CD14-positive monocyte (primary cell): ENCODE measurements at places on chromosomes 6 and 20.

DNA sequence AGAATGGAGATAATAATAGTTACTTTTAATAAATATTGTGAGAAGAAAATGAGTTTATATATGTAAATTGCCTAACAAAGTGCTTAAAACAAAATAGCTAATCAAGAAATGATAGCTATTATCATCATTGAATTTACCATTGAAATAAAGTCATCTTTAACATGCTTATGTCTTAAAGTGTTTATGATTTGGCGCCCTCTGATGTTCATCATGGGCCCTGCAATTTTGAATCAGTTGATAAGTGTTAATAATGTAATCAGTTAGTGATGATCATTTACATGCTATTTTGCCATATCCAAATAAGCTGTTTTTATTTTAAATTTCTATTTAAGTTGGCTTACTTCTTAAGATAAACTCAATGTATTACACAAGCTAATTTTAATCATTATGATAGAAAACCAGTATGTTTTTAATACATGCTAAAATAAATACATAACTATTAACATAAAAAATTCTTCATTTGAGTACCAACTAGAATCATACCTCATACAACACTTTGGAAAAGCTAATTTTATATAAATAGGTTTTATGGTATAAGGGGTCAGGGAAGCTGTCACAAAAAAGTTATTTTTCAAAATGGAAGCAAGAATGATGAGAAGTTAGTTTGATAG, 39.2 kb upstream of the TPD52L1 start:
- DNase-seq = peak; percentile 53

- no peak for DNase-seq
Observed at GRCh38 chr6:168967281-168967925, 286.2 kb downstream of the THBS2 start.

DNA sequence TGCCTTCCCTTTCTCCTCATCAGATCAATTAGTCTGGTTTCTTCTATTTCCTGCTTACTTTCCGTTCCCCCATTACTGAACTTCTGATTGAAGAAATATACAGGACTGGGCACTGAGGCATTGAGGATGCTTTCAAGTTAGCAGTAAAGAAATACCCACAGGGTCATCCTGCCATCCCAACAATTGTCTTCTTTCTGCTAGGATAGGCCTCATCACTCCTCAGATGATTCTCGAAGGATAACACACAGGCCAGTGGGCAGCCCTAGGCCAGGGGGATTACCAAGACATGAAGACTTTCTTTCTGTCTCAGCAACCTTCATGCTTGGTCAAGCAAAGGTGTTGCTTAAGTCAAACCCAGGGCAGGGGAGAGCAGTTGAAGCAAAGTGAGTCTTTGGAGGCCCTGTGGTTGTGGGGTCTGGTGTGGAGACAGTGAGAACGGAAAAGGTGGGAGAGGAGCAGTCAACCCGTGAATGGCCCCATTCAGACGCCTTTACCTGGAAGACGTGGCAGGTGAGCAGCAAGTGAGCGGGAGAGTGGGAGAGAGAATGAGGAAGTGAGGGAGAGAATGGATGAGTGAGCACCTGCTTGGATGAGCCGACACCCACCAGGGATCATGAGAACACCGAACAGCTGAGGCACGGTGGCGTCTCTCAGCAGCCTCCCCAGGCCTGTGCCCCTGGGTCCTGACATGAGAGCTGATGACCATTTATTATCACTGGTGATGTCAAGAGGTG, 462.9 kb downstream of the PREX1 start:
- no peak for DNase-seq

- DNase-seq = no peak
Observed at GRCh38 chr6:84514089-84514971, 250.1 kb downstream of the TBX18 start.

DNA sequence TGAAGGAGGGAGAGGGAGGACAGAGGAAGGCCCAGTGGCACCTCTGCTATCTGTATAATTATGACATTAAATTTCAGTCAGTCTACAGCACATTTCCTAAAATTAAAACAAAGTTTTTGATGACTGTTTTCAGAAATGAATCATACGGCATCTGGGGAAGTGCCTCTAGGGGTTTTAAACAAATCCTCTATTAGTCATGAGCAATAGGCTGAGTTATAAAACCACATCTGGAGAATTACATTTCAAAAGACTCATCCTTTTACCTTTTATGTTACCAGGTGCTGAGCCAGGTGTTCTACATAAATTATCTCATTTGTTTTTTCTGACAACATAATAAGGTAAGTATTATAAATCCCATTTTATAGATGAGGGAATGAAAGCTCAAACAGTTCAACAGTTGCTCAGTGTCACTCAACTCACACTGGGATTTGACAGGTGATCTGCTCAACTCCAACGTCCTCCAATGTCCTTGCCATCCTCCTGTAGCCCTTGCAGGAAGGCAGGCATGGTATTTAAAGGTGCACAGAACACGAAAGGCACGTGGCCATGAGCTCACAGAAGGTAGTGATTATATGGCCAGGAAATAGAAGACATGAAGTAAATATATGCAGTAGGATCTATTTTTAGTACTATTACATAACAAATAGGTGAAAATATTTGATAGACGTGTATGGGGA, 184.2 kb upstream of the MAN1A1 start:
- DNase-seq = peak; percentile 39

GRCh38 chr6:30828027-30828962, 56.0 kb upstream of the DDR1 start:
- DNase-seq = peak; percentile 77

DNA sequence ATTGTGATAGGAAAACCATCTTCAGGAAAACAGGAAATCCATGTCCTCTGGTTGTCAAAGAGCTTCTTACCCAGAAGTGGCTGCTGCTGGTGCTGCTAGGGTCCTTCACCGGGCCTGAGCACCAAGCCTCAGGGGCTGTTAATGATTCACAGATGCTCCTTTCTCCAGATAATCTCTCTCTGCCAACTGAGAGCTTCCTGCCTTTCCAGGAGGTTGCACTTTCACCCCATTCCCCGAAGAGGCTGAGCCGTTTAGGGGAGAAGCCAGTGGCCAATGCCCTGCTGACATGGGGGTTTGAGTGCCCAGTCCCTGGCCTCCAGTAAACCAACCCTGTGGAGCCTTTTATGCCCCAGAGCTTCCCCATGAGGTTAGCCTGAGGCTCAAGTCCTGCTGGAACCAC, 122.4 kb downstream of the CBLN4 start:
- no peak for DNase-seq

- no peak for DNase-seq
Observed at GRCh38 chr20:48467622-48468021, 360.2 kb downstream of the PREX1 start.

GRCh38 chr20:36175016-36175415, 20.5 kb downstream of the EPB41L1 start:
- DNase-seq = no peak

- no peak for DNase-seq
Observed at GRCh38 chr6:167984876-167985604, 12.4 kb upstream of the KIF25 start.

GRCh38 chr6:126620719-126621118, 280.8 kb downstream of the CENPW start:
- DNase-seq = no peak

DNA sequence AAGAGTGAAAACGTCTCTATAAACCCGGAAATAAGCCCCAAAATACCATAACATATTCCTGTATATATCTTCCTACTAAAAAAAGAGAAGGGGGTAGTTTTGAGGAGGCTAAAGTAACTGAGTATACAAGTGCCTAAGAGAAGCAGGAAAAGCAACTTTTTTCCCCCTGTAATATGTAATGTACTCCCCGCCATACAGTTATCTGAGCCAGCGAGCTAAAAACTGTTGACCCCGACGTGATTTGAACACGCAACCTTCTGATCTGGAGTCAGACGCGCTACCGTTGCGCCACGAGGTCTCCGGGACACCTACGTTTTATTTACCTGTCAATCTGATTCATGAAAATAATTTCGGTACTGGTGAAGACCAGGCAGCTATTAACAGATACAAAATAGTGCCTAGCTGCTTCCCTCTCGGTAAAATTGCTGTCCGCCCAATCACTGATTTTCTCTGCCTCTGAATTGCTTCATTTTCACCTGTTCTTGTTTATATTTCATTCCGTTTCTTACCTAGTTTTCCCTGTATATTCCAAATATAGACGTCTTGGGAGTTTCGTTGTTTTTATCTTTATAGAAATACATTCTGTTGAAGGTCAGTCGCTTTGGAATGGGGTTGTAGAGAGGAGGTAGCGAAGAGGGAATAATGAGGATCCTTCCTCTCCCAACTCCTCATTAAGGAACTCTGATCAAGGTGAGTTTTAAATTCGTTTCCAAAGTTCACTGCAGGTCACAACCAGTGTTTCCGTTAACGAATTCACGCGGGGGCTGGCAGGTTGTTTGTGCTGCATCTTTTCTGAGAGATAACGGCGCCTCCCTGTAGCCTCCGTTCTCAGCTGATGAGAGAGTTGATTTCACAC, 33.6 kb upstream of the BTN3A2 start:
- DNase-seq = no peak

DNA sequence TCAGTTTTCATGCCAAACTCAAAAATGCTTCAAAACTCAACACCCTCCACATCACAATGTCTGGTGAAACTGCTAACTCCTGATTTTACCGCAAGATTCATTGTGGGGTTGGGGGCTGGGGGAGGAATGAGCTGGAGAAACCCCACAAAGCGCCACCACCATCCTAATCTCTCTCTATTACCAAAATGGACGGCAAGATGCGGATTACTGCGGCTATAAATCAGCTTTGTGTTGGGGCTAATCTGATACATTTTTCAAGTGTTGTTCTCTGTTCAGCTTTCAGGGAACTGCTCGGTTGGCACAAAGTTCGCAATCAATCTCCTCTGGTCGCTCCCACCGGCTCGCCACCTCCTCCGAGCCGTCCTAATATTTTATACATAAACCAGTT, 83.7 kb downstream of the TMEM242 start:
- no peak for DNase-seq

DNA sequence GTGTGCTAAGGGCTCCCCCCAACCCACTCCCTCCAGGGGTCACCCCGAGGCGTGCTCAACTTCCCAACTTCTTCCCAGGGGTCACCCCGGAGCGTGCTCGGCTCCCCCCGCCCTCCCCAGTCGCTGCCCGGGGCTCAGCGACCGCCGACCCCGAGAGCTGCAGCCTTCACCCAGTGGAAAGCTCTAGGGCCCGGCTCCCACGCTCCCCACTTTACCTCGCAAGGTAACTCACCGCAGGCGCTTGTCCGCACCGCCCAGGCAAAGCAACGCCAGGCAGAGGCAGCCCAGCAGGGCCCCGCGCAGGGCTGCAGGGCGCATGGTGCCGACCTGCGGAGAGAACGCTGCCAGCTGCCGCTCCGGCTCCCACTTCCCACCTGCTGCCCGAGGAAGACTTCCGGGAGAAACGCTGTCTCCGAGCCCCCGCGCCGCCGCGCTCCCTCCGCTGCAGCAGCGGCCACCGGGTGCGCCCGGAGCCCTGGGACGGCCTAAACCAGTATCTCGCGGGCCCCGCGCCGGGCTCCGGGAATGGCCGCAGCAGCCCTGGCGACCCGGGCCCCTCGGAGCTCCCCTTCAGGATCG, 396 bp downstream of the RNASET2 start:
- no peak for DNase-seq

DNA sequence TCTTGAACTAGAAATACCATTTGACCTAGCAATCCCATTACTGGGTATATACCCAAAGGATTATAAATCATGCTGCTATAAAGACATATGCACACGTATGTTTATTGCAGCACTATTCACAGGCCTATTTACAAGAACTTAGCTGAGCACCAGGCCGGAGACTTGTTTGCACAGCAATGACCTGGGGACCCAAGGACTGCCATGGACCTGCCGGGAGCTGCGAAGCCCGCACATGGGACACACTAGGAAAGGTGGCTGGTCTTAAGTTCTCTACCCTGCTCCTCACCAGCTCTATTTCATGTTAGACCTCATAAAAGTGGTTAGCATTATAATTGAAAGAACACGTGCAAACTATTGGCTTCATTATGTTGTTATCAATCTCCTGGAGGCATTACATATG, 70.4 kb upstream of the CST7 start:
- DNase-seq = no peak

- DNase-seq = no peak
Observed at GRCh38 chr20:58524814-58525213, 9.6 kb upstream of the APCDD1L start.

- no peak for DNase-seq
Observed at GRCh38 chr6:69072796-69073195, 437.7 kb downstream of the ADGRB3 start.
